Smooth muscle cell of trachea (primary cell): ENCODE measurements at places on chromosomes 3 and 15. TPM values are rescaled to one million over a fixed set of nuclear protein-coding genes. Genes with fewer than 3 reads are reported as not detected.

CHRM5 gene
- total RNA-seq: under 0.01 and 0.15 TPM in 2 replicates

EFCC1 gene
- total RNA-seq: not detected in 2 replicates

CPB1 gene
- total RNA-seq: not detected in 2 replicates

TYRO3 gene
- total RNA-seq: 10.0 and 18.0 TPM in 2 replicates

GUCA1C gene
- not detected in 2 replicates for total RNA-seq

CLDN1 gene
- 0.15 and 0.50 TPM in 2 replicates for total RNA-seq

GCNT3 gene
- total RNA-seq: 0.33 and 1.7 TPM in 2 replicates

CKMT1A gene
- not detected in 2 replicates for total RNA-seq

KLHL6 gene
- not detected in 2 replicates for total RNA-seq

ACVR2B gene
- 1.8 and 2.0 TPM in 2 replicates for total RNA-seq

ALPK3 gene
- 0.33 and 0.87 TPM in 2 replicates for total RNA-seq

FBN1 gene
- total RNA-seq: 887 and 1,012 TPM in 2 replicates

IQCH gene
- total RNA-seq: 4.5 and 8.7 TPM in 2 replicates

FBXO40 gene
- under 0.01 TPM in 1 of 2 replicates, not detected in the other for total RNA-seq

LYSMD4 gene
- 11.4 and 14.8 TPM in 2 replicates for total RNA-seq

CRBN gene
- 90.8 and 127 TPM in 2 replicates for total RNA-seq

KBTBD13 gene
- total RNA-seq: under 0.01 and 0.17 TPM in 2 replicates

ADAMTSL3 gene
- total RNA-seq: 0.17 and 1.2 TPM in 2 replicates

SELENOS gene
- 48.0 and 60.7 TPM in 2 replicates for total RNA-seq

GABRR3 gene
- total RNA-seq: not detected in 2 replicates

ACKR4 gene
- 32.6 and 33.6 TPM in 2 replicates for total RNA-seq

OR5AC2 gene
- total RNA-seq: not detected in 2 replicates

MB21D2 gene
- total RNA-seq: 6.1 and 8.1 TPM in 2 replicates

LDHAL6B gene
- not detected in 2 replicates for total RNA-seq

NPAP1 gene
- total RNA-seq: not detected in 2 replicates

TERC gene
- 254 and 264 TPM in 2 replicates for total RNA-seq

PRRT3 gene
- total RNA-seq: 5.4 and 7.1 TPM in 2 replicates

KBTBD8 gene
- total RNA-seq: 1.3 and 1.5 TPM in 2 replicates
